ENCODE measurements at places on chromosomes 4 and X.
A peak's percentile ranks its signal among the peaks of the same experiment; 100 is the strongest.

GRCh38 chr4:101155368-101155767, 192.0 kb downstream of the PPP3CA start:
- no peak for DNase-seq

GRCh38 chr4:60579335-60579734, 620.8 kb upstream of the ADGRL3 start:
- no peak for DNase-seq

DNA sequence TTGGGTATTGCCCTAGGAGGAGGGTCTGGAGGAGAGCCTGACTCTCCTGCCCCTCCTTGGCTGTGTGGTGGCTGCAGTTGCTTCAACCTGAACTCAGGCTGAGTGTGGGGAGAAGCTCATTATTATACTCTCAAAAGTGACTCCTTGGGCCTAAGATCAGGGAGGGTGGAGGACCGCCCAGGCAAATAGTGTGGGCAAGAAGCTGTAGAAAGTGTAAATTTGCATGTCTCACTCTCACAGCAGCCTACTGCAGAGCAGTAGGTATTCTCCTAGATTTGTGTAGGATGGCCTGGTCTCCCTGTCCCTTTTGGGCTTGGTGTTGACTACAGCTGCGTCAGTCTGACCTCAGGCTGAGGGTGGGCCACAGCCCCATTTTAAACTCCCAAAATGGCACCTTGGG, 156.1 kb downstream of the ZNF330 start:
- no peak for DNase-seq

DNA sequence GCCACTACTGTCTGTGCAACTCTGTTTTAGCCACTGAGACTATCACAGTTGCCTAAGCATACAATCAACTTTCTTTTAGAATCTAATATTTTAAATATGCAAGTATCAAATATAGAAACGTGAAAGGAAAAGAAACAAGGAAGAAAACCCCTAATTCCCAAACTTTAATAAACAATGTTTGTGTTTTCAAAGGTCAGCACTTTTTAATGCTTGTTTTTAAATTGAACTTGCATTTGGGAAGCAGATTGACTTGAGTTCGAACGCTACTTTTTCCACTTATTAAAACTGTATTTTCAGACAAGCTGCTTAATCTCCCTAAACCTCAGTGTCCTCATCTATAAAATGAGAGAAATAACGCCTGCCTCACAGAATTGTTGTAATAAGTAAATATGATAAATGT, 185.8 kb upstream of the GPC4 start:
- DNase-seq, result no peak

- DNase-seq, result no peak
Measured at GRCh38 chr4:56389558-56389957, 2.3 kb upstream of the AASDH start.

GRCh38 chr4:188437535-188437934, 298.3 kb downstream of the TRIML1 start:
- no peak for DNase-seq

- DNase-seq, result no peak
Measured at GRCh38 chr4:75340561-75340960, 173.6 kb downstream of the RCHY1 start.

DNA sequence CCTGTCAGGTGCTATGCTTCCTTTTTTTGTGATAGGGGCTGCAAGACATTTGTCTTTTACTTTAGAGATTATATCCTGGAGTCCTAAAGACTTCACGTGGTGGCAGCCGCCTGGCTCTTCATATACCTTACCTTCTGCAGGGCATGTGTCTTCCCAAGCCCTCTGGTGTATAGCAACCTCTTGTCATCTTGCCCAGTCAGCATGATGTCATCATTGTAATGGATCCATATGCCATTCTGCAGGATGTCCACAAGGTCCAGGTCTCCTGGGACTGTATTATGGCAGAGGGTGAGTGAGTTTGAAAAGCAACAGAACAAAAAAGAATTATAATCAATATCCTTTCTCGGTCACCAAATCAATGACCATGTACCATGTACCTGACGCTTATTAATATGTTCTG, 82.2 kb upstream of the SCOC start:
- DNase-seq, result no peak

GRCh38 chr4:124997124-124997523, 284.6 kb upstream of the ANKRD50 start:
- no peak for DNase-seq

GRCh38 chr4:10015140-10015753, 6.0 kb downstream of the SLC2A9 start:
- no peak for DNase-seq

DNA sequence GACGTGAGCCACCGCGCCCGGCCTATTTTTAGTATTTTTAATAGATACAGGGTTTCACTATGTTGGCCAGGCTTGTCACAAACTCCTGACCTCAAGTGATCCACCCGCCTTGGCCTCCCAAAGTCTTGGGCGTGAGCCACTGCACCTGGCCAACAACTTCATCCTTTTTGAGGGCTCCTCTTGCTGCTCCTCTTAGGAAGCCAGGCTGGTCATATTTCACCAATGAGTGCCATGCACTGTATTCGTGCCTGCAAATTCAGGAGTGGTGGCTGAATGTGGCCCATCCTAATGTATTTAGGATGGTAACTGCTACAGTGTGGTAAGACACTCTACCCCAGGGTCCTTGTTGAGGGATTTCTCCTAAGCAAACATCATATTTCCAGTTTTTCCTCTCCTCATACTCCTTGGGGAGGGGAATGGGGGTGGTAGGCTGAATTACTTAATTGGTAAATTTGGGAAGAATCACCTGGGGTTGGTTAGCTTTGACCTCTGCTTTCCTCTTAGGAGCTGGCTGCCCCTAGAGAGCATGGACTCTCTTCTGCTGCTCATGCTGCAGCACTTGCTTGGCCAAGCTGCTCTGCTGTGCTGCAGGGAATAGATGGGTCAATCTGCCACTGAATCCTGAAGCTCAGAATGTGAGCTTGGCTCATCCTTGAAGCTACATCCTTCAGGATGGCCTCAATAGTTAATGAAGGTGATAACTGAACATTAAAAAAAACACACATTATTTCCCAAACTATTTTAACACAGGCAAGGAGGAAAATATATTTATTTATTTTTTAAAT, 167.4 kb downstream of the HS3ST1 start:
- DNase-seq, result no peak

- no peak for DNase-seq
Measured at GRCh38 chr4:165921546-165921945, 48.5 kb downstream of the TLL1 start.

DNA sequence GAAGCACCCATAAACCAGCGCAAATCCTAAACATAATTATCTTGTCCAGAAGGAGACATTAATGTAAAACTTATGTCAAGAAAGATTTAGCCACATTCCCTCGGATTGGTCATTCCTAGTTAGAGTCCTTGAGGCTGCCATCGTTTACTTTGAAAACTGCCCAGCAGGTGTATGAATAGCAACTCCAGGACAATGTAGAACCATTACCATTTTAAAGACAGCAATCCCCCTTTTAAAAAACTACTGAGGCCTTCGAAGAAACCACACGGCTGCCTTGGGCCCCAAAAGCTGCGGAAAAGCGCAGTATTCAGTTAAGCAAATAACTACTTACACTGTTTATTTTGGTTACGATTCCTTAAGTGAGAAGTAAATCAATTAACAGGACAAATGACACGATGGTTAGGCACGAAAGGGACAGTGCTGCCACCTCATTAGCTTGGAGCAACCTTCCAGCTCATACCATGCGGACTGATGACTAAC, 822 bp upstream of the SGMS2 start:
- DNase-seq, result no peak

DNA sequence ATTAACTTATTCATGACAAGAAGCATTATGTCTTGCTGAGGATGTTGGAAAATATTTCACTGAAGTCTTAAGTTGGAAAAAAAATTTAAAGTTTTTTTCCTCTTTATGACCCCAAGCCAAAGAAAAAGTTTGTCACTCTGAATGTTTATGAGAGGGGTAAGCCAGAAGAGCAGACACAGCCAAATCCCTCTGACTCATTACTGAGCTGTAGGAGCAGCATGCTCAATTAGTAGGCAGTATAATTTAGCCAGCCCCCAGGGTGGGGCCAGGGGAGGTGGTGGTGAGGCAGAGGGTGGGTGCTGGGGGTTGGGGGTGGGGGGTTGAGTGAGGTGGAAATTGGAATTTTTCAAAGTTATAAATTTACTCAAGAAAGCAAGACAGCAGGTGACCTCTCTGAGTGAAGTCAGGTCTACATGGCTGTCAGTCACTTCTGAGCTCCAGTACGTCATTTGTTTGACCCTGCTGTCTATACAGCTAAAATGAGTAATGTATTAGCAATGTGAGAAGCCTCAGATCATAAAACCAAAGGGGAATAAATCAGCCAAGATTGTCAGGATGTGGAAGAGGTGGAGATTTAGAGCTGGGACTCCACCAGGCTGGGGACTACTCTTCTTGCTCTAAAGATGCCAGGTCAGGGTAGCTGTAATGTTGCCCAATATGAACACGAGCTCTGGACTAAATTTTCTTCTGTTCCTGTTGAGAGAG, 98.8 kb upstream of the NDP start:
- DNase-seq, result no peak

DNA sequence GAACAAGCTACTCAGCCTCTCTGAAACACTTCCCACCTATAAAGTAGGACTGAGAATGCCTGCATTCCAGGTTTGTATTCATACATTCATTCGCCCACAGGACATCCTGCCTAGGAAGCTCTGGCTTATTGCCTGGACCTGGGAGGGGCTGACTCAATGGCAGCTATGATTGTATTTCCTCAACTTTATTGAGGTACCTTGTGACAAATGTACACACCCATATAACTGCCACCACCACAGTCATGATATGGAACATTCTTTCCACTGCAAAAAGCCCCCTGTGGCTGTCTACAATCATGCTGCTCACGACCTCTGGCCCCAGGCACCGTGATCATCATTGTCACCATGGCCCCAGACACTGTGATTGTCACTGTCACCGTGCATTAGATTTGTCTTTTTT, 68.3 kb downstream of the ABLIM2 start:
- DNase-seq, result no peak

GRCh38 chr4:23956601-23957364, 66.9 kb upstream of the PPARGC1A start:
- DNase-seq, result no peak

DNA sequence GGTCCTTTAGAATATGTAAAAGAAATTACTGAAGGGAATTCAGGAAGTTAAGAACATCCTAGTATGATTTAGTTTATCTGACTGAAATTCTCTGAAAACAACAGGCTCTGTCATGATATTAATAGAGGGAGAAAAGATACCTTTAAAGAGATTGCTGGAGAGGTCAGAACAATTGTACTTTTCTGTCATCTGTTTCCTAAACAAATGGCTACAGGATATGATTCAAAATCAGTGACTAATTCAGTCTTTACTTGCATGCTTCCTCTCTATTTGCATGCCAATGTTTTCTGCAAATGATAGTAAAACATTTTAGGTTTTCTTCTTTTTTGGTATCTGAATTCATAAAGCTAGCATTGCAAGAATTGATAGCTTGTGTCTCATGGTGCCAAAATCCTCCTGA, 616.7 kb upstream of the PCDH7 start:
- no peak for DNase-seq

DNA sequence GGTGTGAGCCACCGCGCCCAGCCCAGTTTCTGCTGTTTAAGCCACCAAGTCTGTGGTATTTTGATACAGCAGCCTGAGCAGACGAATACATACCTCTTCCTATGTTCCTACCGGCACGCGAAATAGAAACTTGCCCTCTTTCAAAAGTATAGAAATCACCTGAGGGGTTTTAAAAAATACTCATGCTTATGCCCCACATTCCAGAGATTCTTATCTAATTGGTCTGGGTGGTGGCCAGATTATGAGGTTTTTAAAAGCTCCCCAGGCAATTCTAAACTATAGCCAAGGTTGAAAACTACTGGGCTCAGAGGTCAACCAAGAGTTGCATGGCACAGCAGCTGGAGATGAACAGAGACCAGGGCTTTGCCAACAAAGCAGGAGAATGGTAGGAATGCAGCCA, 24.9 kb upstream of the HUWE1 start:
- DNase-seq, result no peak

DNA sequence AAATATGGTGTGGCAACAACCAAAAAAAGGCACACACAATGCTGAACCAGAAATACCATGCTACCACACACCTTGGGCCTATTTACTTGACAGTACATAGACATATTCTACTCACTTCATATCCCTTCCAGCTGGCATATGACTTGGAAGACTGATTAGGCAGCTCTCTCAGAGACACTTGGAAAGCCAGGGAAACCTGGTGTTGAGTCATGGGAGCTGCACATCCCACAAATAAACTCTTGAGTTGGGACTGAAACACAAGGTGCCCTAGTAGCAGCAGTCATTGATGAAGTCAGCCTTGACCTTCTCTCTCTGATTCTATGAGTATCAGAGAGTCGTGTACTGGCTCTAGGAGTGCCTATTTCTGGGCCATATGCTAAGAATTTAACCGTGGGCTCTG, 776.6 kb upstream of the LCORL start:
- no peak for DNase-seq

DNA sequence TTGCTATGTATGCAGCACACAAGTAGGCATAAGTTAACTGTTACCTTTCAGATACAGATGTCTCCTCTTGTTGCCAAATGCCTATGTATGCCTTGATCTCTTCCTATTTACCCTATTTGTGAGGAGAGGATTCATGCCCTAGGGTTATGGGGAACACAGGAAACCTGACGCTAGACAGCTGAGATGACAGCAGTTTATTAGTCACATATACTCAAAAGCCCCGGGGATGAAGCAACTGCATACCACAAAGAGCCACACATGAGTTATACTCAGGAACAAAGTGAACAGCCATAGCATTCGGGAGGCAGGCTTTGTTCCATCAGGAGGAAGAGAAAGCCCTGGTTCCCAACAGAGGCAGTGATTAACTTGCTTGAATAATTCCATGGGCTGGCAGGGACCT, 1011.7 kb upstream of the PCDH7 start:
- no peak for DNase-seq

GRCh38 chr4:79395841-79396240, 12.2 kb downstream of the GK2 start:
- DNase-seq, result no peak

GRCh38 chrX:103310555-103311398, at the start of gene BEX2:
BEX2 (minus strand) TSS chrX:103310990; CDS start chrX:103309976, 1,014 bp downstream.
- peak; percentile 55 for DNase-seq

- DNase-seq, result no peak
Measured at GRCh38 chr4:95250544-95251137, 298.1 kb downstream of the UNC5C start.

- no peak for DNase-seq
Measured at GRCh38 chr4:18252052-18252451, 230.5 kb upstream of the LCORL start.

DNA sequence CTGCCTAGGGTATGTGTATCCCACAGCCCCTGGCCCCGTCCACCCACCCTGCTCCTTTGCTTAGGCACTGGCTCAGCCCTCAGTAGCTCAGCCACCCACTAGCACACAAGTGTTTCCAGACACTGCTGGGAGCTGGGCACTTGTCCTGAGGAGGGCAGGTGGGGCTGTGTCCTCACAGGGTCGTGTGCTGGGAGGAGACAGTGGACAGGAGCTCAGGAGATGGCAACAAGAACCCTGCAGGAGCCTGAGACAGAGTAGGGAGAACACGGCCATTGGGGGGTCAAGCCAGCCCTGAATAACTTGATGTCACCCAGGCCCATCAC, 5.5 kb upstream of the CPLX1 start:
- no peak for DNase-seq

Data from activated CD4-positive, CD25-positive, alpha-beta regulatory T cell treated with anti-CD3 and anti-CD28 coated beads, Interleukin-2, amount 50 U/mL, for 16 hours (primary cell).